K562 (cell line): ENCODE measurements at places on chromosomes 12 and 14.

DNA sequence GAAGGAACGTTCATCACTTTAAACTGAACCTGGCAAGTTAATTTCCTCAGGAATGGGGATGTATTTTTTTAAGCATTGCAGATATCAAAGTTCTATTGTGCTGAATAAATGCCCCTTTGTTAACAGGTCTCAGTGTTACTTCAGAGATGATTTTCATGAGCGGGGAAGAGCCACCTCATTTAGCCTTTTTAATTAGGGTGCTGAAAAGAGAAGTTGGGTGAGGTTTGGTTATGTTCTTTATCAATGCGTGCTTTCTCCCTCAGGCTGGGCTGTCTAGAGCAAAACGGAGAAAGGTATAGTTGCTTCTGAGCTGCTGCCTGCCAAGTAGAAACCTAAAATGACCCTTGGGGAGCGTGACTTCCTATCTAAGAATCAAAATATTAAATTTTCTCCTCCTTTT lies 8.0 kb upstream of the HIP1R start:
- DNase-seq = no peak

GRCh38 chr12:25328072-25328712 lies 77.5 kb upstream of the KRAS start:
- no peak for DNase-seq

GRCh38 chr14:71754422-71755095 lies 177.7 kb upstream of the RGS6 start:
- DNase-seq = no peak

- no peak for DNase-seq
Observed at GRCh38 chr12:104182144-104182543, 33.4 kb upstream of the TXNRD1 start.
